ENCODE measurements at places on chromosomes 6 and 20. TPM values are rescaled to one million over a fixed set of nuclear protein-coding genes. Genes with fewer than 3 reads are reported as not detected.
A peak's percentile ranks its signal among the peaks of the same experiment; 100 is the strongest.

GRCh38 chr6:64520050-64520449 lies 884.4 kb downstream of the PHF3 start:
- no peak for DNase-seq

DNA sequence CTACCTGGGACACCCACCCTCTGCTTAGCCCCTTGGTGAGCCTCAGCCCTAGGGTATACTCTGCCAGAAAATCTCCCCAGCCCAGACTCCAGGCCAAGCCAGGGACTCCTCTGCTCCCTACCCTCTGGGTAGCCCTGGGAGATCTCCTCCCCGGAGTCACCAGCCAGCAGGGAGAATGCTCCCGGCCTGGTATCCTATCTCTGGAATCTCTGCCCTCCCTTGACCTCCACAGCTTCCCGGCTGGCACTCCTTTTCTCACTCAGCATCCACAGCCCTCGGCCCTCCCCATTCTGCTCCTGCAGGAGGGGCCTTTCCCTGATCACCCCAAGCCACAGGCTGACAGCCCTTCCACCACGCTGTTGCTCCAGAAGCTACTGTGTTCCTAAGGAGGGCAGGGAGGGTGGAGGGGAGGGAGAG lies 22.6 kb downstream of the NOL4L start:
- DNase-seq = no peak

- DNase-seq = no peak
These were observed 32.1 kb upstream of the CCN6 start for GRCh38 chr6:112021691-112022310.

JAG1 gene
- total RNA-seq = 98.4 TPM

PBOV1 gene
- not detected for total RNA-seq

DNA sequence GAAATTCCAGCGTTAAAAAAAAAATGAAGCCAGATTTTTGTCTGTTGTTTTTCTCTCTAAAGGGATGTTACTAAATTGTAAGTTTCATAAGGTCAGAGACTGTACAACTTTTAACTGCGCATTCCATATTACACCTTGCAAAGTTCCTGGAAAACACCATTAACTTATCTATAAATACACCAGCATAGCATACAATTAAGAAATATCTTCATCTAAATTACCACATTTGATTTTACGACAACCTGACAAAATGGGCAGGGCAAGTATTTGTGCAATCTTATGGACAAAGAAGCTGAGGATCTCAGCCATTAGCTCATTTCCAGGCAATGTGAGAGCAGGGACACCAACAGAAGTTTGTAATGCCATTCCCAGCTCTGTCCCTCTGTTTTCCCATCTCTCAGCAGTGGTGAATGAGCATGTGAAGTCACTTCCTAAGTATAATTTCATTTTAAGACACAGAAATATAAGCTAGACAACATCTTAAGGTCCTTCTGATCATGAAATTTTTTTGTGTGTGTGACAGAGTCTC lies 12.9 kb upstream of the GCM1 start:
- DNase-seq = no peak

- no peak for DNase-seq
These were observed 14.1 kb downstream of the UBE3D start for GRCh38 chr6:83051377-83052172.

DNA sequence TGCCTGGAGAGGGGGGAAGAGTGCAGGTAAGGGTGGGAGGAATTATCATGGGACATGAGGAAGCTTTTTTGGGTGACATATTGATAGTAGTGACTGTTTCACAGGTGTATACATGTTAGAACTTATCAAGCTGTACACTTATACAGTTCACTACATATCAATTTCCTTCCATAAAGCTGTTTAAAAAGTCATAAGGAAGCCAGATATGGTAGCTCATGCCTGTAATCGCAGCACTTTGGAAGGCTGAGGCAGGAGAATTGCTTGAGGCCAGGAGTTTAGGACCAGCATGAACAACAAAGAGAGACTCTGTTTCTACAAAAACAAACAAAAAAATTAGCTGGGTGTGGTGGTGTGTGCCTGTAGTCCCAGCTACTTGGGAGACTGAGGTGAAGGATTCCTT lies 21.7 kb downstream of the ZSCAN12 start:
- no peak for DNase-seq

GRCh38 chr20:57608516-57608915 lies 11.7 kb downstream of the ZBP1 start:
- no peak for DNase-seq

GRCh38 chr6:170108456-170108855 lies 182.4 kb downstream of the DLL1 start:
- DNase-seq = no peak

- no peak for DNase-seq
These were observed 8.4 kb downstream of the PTGIS start for GRCh38 chr20:49559411-49560081.

DNA sequence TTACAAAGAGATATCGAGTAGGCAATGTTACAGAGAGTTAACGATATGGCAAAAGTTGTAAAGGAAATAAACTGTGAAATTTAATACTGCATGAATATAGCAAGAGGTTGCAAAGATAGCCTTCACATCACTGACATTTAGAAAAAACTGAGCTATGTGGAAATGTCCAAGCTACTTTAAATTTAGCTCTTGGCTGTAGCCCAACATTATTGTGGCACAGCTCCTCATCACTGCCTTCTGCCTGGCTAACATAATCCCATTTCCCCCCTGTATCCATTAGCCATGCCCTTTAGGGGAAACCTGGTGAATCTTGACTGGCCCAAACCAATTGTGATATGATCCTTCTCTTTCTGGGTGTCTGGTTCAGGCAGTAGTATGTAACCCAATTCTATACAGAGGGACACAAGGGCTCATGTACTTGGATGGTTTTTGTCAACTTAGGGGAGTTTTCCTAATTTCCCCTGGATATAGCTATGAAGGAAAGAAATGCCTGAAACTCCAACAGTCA lies 115.4 kb downstream of the PFDN4 start:
- DNase-seq = peak; percentile 21

DNA sequence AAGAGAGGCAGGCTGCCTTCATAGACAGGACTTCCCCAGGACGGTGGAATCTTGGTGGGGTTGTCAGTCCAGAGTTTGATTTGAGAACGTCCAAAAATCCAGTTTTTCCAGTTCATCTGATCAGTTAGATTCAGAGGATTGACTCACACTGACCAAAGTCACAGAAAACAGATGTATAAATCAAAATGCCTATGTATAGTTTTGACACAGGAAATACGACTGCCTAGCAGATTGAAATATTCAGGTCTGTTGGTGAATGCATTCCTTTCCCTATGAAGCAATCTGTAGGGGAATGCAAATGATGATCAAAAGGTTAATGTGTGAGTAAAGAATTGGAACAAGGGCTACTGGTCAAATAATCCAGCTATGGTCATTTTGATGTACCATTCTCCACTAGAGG lies 29.7 kb upstream of the GFOD1 start:
- no peak for DNase-seq

LGSN gene
- not detected for total RNA-seq

DNA sequence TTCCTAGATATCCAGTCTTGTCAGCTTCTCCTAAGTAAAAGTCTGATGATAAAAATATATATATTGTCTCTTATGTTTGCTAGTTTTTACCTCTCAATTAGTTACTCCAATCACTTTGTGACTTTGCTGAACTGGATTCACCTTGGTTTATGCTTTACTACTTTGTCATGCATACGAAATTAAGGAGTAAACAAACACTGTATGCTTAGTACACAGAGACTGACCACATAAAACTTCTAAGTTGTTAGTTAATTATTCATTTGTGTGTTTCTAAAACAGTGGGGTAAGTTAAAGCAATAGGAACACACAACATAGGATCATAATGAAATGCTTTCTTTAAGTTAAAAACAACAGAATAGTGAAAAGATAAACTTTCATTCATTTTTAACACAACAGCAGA lies 877.3 kb upstream of the MAP3K7 start:
- no peak for DNase-seq

DNA sequence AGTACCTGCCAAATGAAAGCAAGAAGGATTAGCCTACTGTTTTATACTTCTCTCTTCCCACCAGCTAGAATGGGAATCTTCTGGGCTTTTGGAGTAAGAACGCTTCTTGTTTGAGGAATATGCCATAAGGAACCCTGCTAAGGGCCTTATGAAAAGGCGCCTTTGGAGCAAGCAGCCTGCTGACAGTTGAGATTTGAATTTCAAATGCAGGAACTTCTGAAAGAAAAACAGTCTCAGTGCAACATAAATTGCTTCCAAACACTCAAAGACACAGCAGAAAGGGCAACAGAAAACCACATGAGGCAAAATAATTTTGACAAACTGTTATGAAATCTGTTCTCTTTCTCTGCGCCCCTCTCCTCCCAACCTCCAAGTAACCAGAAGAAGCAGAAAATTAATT lies 149.4 kb upstream of the B3GAT2 start:
- no peak for DNase-seq

DNA sequence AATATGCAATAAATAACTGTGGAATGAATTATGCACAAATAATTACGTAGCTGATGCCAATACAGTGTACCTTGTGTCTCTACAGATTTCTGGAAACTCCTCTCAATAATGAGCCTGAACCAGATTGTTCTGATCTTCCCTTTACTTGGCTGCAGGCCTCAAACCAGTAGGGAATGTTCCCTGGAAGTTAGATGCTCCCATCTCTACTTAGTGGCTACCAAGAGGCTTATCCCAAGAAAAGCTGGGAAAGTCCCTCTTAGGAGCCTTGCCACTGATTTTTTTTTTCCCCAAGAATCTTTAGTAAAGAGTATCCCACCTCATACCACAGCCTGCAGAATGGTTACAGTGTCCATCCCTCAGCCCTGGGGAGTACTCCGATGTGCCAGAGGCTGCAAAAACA lies 702.1 kb downstream of the RFPL4B start:
- DNase-seq = no peak

GRCh38 chr20:10579942-10580341 lies 93.9 kb downstream of the JAG1 start:
- DNase-seq = no peak

NTSR1 gene
- total RNA-seq = not detected

GRCh38 chr20:29408034-29408695 lies 1849.3 kb upstream of the DEFB115 start:
- DNase-seq = no peak

GRCh38 chr6:112606656-112607435 lies 259.7 kb downstream of the RFPL4B start:
- peak; percentile 45 for DNase-seq

AGPAT1 gene
- total RNA-seq = 12.9 TPM

CDKAL1 gene
- total RNA-seq = 36.5 TPM

- DNase-seq = no peak
These were observed 50.8 kb upstream of the TGM3 start for GRCh38 chr20:2244993-2245392.

RALGAPB gene
- total RNA-seq = 38.5 TPM

DNA sequence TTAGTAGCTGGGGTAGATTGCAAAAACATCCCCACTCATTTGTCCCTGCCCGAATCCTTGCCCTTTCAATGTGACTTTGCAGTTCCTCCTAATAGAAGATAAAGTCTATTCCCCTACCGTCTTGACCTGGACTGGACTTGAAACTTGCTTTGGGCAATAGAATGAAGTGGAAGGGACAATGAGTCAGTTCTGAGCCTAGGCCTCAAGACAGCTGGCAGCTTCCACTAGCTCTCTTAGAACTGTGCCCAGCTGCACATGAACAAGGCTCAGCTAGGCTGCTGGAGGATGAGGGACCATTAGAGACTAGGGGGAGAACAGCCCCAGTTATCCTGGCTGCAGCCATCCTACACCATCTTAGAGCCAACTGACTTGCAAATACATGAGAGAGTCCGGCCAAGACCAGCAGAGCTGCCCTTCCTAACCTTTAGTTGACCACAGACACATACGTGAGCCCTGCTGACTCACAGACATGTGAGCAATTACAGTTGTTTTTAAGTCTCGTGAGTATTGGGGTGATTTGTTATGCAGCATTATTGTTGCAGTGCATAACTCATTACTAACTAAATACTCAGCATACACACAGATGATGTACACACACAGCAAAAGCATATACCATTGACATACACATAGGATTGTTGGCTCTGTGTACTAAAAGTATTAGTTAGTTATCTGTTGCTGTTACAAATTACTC lies 105.5 kb downstream of the DHX35 start:
- DNase-seq = no peak

ASIP gene
- not detected for total RNA-seq

DNA sequence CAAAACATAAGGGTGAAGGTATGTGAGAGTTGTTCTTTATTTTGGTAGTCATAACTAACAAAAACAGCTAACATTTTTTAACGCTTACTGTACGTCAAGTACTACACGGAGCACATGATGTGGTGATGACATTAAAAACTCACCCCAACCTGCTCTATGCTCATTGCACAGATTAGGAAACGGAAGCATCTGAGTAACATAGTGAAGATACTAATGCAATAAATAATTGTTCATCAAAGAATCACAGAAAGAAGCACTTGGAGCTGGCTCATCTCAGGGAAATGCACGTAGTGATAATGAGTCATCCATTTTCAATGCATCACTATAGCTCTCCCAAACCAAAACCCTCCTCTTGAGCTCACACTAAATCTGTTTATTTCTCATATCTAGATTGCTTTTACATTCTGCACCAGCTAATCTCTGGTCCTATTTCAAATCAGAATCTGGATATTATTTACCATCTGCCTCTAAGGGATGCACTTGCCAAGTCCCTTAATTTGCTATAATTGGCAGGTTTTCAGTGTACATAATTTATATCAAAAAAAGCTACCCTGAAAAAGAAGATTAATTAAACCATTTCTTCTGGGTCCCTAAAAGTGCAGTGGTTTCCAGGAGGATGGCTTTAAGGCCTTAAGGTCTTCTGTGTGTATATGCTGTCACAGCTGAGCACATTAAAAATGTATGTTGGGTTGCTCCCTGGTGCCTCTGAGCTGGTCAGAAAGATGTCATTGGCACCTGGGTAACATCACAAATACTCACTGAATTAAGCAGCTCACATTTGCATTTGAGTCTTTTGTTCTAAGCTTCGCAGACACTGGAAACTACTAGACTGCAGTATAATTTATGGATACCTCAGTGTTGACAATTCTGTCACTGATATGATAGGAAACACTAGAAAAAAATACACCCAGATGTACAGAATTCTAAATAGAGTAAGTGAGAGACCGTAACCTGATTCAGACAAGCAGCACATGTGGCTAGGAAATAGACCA lies 677.4 kb upstream of the CITED2 start:
- no peak for DNase-seq

TAGAP gene
- 3.6 TPM for total RNA-seq

PGC gene
- not detected for total RNA-seq

- DNase-seq = no peak
These were observed 53.3 kb downstream of the TNFRSF21 start for GRCh38 chr6:47256361-47256760.

MYH7B gene
- 6.1 TPM for total RNA-seq

GRCh38 chr6:122887941-122888340 lies 98.9 kb downstream of the SMPDL3A start:
- DNase-seq = no peak

DNA sequence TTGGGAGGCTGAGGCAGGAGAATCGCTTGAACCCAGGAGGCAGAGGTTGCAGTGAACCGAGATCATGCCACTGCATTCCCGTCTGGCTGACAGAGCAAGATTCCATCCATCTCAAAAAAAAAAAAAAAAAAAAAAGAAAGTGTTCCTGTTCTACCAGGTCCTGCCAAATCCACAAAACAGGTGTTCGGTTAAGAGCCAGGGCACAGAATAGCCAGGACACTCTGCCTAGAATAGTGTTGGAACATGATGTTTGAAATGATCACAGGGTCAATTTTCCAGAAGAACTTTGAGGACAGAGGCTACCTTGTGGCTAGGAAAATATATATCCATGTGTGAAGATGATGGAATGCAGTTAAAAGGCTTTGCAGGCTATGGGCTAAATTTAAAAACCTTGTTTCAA lies 63.6 kb upstream of the TRAF3IP2 start:
- no peak for DNase-seq

GRCh38 chr6:38159596-38159995 lies 340.1 kb downstream of the ZFAND3 start:
- no peak for DNase-seq

BPIFA1 gene
- 109 TPM for total RNA-seq

Measured in tongue (tissue), 3 donors.